ENCODE measurements at places on chromosomes 4 and X. TPM values are rescaled to one million over a fixed set of nuclear protein-coding genes. Genes with fewer than 3 reads are reported as not detected.
A peak's percentile ranks its signal among the peaks of the same experiment; 100 is the strongest.

- DNase-seq = peak; percentile 23
Observed at GRCh38 chr4:8515316-8516060, 64.7 kb upstream of the GPR78 start.

GRCh38 chrX:16702700-16703599 is 9.5 kb downstream of the CTPS2 start:
- DNase-seq = no peak

GRCh38 chrX:12792711-12793110 is 1.5 kb downstream of the PRPS2 start:
- no peak for DNase-seq

GRCh38 chr4:189656641-189657040 is 284.0 kb upstream of the FRG1 start:
- no peak for DNase-seq

DNA sequence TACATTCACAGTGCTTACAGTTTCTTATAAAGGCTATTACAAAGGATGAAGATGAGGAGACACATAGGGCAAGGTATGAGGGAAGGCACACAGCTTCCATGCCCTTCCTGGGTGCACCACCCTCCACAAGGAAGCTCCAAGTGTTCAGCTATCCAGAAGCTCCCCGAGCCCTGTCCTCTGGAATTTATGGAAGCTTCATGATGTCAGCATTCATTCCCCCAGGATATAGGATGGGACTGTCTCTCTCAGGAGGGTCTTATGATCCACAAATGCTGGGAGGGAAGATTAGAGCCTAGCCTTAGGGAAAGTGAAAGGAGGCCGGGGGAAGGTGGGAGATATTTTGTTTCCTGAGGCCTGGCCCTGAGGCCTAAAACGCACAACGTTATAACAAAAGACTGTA is 236.0 kb downstream of the ANK2 start:
- no peak for DNase-seq

DNA sequence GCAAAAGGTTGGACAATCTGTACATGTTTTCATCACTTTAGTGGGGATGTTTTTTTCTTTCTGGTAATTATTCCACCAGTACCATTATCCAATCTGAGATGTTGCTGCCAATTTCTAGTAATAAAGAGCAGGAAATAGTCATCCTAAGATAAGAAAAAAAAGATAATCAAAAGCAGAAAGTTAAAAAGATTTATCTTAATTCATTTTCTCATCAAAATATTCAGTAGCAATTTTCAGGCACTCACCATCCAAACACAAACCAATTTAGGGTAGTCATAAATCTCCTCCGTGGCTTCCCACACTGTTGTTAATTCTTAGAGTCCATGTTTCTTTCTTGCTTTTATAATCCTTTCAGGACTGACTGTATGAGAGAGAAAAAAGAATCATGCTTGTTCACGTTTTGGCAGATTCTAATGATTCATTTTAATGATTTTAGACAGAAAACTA is 263.7 kb upstream of the UGT8 start:
- peak; percentile 40 for DNase-seq

- no peak for DNase-seq
Observed at GRCh38 chrX:1355131-1356046, 18.8 kb downstream of the IL3RA start.

The DGAT2L6 gene
- total RNA-seq = not detected

The BANK1 gene
- total RNA-seq = 0.41 TPM

The ING2 gene
- total RNA-seq = 21.2 TPM

The NEXMIF gene
- not detected for total RNA-seq

The ARL9 gene
- 0.09 TPM for total RNA-seq
